Fibroblast of villous mesenchyme (primary cell): ENCODE measurements at places on chromosomes 11 and 22. TPM values are rescaled to one million over a fixed set of nuclear protein-coding genes. Genes with fewer than 3 reads are reported as not detected.

Gene APOBEC3G
- 11.6 and 12.1 TPM in 2 replicates for total RNA-seq

DNA sequence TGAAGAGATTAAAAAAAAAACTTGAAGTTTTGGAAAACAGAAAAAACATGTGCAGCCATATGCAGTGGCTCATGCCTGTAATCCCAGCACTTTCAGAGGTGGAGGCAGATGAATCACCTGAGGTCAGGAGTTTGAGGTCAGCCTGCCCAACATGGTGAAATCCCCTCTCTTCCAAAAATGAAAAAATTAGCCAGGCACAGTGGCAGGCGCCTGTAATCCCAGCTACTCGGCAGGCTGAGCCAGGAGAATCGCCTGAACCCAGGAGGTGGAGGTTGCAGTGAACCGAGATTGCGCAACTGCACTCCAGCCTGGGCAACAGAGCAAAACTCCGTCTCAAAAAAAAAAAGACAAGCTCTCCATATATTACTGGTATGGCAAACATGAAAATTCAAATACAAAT lies 7.6 kb downstream of the DLG2 start:
- DNase-seq = no peak

DNA sequence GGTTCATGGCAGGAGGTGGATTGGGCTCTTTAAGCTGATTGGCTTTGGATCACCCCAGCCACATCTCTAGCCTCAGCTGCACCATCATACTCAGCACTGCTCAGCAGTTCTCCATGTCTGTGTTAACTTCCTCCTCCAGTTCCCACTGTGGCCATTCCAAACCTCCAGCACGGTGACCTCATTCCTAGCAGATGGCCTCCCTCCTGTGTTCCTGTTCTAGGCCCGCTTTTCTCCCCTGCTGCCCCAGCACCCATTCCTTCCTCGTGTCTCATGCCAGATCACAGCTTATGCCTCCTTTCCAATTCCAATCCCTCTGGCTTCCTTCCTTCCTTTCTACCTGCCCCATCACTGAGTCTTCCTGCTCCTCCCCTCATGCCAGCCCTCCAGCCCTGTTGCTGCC lies 96.1 kb downstream of the MICAL2 start:
- DNase-seq = no peak

GRCh38 chr11:9399466-9399865 lies 15.0 kb downstream of the IPO7 start:
- DNase-seq = no peak

DNA sequence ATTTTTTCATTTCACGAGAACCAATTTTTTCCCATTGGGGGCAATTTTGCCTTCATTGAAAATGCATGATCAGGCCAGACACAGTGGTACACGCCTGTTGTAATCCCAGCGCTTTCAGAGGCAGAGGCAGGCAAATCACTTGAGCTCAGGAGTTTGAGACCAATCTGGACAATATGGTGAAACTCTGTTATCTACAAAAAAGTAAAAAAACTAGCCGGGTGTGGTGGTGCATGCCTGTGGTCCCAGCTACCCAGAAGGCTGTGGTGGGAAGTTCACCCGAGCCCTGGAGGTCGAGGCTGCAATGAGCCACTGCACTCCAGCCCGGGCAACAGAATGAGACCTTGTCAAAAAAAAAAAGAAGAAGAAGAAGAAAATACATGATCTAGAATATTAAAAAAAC lies 19.2 kb upstream of the UPK3A start:
- DNase-seq = peak; percentile 89

Gene NEU3
- 6.4 and 11.2 TPM in 2 replicates for total RNA-seq

DNA sequence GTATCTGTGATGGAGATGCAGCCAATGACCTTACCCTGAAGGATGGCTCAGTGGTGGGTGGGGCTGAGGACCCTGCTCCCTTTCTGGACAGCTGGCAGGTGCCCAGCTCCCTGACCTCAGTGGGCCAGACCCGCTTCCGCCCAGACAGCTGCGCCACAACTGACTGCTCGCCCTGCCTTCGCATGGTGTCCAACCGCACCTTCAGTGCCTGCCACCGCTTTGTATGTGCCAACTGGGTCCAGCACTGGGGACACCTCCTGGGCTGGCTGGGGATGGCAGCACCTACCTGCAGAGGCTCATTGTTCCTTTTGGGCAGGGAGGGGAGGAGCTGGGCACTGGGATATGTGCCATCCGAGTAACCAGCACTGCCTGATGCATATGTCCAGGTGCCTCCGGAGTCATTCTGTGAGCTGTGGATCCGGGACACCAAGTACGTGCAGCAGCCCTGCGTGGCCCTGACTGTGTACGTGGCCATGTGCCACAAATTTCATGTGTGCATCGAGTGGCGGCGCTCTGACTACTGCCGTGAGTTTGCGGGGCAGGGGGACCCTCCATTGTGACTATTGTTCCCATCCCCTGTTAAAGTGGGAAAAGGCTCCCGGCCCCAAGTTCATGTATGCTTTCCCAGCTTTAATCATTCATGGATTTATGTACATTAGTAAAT lies 84.8 kb downstream of the OTOG start:
- DNase-seq = no peak

Gene KCNJ1
- total RNA-seq = under 0.01 TPM in 1 of 2 replicates, not detected in the other

DNA sequence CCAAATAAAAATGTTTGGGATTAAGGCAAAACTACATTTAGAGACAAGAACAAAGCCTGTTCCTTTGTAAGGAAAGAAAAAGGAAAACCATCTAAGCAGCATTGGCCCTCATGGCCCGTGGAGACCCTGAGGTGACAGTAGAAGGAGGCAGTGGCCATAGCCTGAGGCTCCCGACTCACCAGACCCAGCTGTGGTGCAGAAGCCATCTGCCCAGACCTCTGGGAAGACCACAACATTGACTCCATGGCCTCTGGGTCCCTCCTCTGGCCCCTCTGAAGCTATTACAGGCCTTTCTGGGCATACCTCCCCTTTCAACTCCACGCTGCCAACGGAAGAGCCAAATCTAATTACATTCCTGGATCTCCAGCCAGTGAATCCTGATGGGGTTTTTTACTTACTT lies 6.4 kb downstream of the PRAME start:
- peak; percentile 22 for DNase-seq

- no peak for DNase-seq
These were observed 16.2 kb downstream of the BARX2 start for GRCh38 chr11:129391821-129392220.

DNA sequence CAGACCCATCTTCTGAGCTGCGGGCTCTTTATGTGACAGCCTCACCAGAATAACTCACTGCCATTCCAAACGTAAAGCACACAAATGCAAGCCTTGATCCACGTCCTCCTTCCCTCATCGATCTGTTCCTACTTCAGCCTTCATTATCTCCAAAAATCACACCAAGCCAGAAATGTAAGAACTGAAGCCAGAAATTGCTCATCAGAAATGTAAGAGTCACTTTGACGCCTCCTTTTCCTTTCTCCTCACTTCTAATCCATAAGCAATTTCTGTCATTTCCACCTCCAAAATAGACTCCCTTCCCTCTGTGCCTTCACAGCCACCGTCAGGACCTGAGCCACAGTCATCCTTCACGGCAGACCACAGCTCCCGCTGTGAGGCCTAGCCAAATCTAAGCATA lies 387.3 kb upstream of the B3GAT1 start:
- DNase-seq = no peak

Gene OR9G1
- not detected in 2 replicates for total RNA-seq

Gene CXCR5
- not detected in 2 replicates for total RNA-seq

- peak; percentile 17 for DNase-seq
These were observed 843.7 kb upstream of the CHORDC1 start for GRCh38 chr11:91066456-91067047.

DNA sequence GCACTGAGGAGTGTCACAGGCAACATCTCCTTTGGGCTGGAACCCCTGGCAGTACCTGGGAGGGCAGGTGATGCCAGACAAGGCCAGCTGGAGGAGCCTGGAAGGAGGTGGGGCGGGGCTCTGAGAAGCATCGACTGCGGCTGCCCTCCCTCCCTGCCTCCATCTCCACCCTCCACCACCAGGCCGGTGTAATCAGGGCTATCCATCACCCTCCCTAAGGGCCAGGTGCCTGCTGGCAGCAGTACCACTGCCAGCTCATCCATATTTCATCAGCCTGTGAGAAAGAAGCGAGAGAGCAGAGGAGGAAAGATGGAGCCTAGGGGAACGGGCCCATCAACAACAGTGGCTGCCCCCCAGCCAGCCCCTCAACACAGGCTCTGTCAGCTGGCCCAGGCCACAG lies 51.4 kb upstream of the RASD2 start:
- no peak for DNase-seq
